ENCODE measurements at places on chromosomes 7 and 10.

DNA sequence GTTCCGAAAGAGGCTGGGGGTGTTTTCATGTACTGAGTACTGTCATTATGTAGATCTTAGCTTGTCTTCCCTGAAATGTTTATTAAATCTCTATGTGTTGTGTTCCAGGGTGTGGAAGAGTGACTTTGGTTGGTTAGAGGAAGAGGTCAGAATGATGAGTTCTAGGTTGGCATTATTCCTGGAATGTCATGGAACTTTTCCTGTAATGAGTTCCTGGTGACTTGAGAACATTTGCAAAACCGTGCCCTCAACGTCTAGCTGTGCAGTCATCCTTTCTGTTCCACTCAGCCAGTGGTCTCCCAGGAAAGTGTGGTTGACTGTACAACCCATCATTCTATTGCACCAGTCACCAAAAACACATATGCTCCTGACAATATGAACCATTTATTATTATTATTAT lies 129.6 kb downstream of the BICC1 start:
- peak; percentile 57 for DNase-seq

DNA sequence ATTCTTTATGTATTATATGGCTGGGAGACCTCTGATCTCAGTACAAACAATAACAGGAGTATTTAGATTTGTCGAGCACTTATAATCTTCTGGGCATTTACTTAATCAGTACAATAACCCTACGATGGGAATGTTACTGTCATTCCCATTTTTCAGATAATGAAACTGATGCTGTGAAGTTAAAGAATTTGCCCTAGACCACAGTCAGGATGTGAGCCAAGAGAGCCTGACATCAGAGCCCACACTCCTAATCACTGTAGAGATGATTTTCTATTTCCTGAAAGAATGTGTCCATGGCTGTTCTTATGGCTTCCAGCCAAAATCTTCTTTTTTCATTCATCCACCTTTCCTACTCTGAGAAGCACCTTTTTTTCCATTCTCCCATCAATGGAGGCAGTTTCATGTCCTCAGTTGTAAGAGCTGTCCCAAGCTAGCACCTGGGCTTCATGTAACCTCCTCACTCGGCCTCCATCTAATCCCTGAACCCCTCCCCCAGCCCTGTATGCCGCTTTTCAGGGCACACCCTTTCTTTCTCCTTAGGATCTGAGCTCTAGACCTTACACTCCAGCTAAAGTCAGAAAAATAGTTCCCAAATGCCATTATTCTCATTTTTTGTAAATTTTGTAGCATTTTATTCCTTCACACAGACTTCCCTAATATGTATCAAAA lies 12.2 kb upstream of the CAV1 start:
- DNase-seq, result peak; percentile 65

DNA sequence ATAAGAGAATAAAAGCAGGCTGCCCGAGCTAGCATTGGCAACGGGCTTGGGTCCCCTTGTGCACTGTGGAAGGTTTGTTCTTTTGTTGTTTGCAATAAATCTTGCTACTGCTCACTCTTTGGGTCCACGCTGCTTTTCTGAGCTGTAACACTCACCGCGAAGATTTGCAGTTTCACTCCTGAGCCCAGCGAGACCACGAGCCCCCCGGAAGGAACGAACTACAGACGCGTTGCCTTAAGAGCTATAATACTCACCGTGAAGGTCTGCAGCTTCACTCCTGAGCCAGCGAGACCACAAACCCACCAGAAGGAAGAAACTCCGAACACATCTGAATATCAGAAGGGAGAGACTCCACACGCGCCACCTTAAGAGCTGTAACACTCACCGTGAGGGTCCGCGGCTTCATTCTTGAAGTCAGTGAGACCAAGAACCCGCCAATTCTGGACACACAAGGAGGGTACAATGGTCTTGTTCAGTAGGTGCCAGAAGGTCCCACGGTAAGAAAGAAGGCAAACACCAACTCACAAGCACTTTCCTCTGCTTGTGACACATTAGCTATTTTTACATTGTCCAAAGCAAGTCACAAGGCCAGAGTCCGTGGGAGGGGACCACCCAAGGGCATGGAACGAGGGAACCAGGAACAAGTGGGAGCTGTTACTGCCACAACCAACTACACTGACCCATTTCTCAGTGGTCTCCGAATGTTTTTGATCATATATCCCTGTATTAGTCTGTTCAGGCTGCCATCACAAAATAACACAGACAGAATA lies 29.2 kb upstream of the CACUL1 start:
- no peak for DNase-seq

GRCh38 chr7:124840435-124840834 lies 74.8 kb upstream of the GPR37 start:
- DNase-seq, result peak; percentile 2

- no peak for DNase-seq
Observed at GRCh38 chr7:73809467-73809951, 21.3 kb upstream of the CLDN4 start.

GRCh38 chr7:112399501-112399900 lies 50.8 kb upstream of the IFRD1 start:
- DNase-seq, result peak; percentile 63

DNA sequence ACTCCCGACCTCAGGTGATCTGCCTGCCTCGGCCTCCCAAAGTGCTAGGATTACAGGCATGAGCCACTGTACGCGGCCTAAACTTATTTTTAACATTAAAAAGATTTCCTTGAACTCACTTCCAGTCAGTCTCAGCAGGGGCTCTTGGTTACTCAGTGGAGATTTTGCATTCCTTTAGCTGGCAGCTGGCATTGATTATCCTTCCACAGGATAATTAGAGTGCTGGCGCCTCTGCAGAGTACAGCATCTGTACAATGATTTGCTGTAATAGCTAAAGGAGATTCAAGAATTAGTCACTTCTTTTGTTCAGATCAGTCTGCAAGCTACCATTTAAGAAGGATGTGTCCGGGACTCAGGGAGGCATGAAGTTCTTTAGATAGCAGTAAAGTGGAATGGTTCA lies 125.0 kb upstream of the NPY start:
- DNase-seq, result peak; percentile 71

DNA sequence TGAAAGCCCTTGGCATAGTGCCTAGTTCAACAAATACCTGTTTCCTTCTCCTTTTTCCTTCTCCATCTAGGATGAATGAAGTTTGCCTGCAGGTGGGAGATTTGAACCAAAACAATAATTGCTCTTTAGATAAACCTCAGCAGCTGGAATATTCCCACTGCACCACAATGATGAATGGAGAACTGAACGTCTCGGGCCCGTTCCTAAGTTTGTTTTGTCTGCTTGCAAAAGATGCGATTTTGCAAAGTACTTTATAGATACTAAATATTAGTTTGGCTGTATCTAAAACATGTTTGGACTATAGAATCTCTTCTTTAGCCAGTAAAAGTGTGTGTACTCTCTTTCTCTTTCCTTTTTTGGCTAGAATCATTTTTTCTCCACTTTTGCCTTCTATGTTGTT lies 75.8 kb upstream of the BMPER start:
- no peak for DNase-seq

DNA sequence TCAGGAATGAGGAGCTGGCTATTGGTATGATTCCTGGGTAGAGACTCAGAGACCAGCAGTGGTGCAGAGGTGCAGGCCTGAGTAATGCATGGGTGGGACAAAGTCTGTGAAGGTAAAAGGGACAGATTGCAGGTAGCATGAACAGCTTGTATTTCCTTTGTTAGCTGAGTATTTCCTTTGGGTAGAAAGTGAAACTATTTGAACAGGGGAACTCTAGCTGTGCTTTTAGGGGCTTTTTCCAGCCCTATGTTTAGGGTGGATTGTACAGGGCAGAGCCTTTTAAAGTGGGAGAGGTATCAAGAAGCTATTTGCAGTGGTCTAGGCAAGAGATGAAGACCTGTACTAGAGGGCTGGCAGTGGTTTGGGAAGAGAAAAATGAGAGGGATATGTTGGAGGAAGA lies 739.9 kb downstream of the REEP3 start:
- no peak for DNase-seq

DNA sequence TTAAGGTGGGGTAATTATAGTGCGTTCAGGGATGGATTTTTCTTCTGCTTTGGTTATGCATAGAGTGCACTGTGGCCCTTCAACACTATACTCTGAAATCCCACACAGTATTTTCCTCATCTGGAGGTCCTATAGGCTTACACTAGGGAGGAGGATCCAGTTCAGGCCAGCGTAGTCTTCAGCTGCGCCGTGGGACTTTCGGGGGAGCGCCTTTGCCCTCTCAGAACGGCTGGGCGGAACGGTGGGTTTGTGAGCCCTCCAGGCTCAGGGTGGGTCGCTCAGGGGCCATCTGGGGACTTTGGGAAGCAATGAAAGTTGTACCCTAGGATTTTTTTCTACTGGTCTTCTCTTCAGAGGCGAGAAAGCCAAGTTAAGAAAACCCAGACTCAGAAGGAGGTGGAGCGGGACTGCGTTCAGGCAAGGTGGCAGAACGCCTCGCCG lies 652 bp upstream of the VPS26A start:
- DNase-seq, result peak; percentile 66

DNA sequence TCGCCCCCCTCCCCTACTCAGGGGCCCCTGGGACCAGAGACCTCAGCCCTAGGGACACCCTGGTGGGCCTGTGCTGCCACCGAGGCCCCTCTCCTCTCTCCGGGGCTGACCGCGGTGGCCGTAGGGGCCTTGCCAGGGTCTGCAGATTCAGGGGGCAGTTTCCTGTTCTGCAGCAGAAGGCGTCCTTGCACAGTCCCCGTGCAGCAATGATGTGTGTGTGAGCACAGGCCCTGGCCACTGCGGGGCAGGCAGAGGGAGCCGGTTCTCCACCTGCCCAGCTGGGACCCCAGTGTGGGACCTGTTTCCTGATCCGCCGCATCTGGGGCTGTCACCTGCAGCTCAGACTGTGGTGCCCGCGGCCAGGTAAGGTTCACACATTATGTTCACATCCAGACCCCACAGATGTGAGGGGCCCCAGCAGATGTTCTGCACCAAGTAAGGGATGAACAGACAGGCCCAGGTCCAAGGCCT lies 60.7 kb upstream of the DNAJB6 start:
- no peak for DNase-seq

GRCh38 chr7:23490357-23491135 lies 20.3 kb upstream of the IGF2BP3 start:
- peak; percentile 44 for DNase-seq

DNA sequence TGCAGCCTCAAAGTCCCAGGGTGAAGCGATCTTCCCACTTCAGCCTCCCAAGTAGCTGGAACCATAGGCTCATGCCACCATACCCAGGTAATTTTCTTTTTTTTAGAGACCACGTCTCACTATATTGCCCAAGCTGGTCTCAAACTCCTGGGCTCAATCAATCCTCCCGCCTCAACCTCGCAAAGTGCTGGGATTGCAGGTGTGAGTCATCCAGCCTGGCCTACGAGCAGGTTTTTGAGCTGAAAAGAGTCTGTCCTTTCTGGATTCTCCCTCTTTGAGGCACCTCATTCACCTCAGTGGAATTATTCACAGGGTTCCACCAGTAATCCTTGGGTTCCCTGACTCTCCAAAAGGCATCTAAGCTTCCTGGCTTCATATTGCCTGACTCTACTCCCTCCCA lies 7.6 kb upstream of the LEP start:
- DNase-seq, result no peak

GRCh38 chr10:78510566-78511323 lies 477.1 kb downstream of the RPS24 start:
- no peak for DNase-seq

GRCh38 chr10:46226232-46226631 lies 60.6 kb upstream of the ANTXRL start:
- no peak for DNase-seq

DNA sequence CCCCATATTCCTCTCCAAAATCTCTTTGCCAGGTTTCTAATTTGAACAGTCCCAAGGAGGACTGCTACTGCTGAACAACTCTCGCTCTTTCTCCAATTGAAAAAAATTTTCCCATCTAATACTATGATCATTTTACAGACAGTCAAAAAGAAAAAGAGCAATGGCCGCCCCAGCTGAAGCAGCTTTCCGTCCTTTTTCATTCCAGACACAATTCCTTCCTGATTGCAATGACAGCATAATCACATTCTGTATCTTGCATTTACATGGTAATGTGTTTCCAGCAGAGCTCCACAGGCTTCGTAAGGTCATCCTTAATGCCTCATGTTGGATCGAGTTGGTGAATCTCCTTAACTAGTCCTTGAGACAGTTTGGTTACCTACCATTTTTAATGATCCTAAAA lies 45.0 kb upstream of the GSDME start:
- DNase-seq, result no peak

- no peak for DNase-seq
Observed at GRCh38 chr10:80252296-80252887, 37.1 kb downstream of the MAT1A start.

DNA sequence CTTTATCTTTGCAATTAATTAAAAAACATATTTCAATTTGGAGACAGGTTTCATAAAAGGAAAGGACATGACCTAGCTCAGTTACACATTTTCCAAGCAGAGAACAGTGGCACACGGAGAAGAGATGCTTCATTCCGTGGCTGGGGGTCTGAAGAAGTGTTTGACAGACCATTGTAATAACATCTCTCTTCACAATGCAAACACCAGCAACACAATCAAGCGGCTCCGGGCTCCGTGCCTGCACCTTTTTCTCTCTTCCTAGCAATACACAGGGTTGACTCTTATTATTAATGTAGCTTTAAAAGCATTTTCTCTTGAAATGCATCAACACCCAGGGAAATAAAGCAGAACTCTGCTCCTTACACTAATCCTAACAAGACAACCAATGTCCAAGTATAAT lies 261.0 kb upstream of the AOAH start:
- no peak for DNase-seq

- no peak for DNase-seq
Observed at GRCh38 chr10:92463582-92463981, 110.3 kb downstream of the IDE start.

GRCh38 chr7:45865594-45866410 lies 7.1 kb downstream of the CCDC201 start:
- DNase-seq, result no peak

DNA sequence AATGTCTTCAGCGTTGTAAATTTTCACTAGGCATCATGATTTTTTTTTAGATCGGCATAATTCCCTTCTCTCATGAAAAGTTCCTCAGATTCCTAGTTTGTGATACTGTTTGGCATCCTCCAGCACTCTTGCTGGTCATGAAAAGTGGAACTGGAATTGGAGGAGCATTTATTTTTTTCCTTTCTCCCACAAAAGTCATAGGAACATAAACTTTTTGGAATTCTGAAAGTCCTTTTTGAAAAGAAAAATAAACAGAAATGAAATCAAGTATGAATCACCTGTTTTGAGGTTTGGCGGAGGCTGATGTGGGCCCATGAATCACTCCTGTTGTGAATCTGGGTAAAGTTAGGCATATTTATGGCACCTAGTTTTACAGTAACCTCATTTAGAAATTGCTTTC lies 17.7 kb downstream of the CACNB2 start:
- peak; percentile 82 for DNase-seq

GRCh38 chr10:132163278-132163765 lies 23.4 kb upstream of the DPYSL4 start:
- no peak for DNase-seq

- DNase-seq, result peak; percentile 9
Observed at GRCh38 chr10:119608316-119609155, 11.8 kb upstream of the TIAL1 start.

All from fibroblast of skin of abdomen (primary cell).